Mesendoderm (in vitro differentiated cells): ENCODE measurements at places on chromosomes 11 and 22.

DNA sequence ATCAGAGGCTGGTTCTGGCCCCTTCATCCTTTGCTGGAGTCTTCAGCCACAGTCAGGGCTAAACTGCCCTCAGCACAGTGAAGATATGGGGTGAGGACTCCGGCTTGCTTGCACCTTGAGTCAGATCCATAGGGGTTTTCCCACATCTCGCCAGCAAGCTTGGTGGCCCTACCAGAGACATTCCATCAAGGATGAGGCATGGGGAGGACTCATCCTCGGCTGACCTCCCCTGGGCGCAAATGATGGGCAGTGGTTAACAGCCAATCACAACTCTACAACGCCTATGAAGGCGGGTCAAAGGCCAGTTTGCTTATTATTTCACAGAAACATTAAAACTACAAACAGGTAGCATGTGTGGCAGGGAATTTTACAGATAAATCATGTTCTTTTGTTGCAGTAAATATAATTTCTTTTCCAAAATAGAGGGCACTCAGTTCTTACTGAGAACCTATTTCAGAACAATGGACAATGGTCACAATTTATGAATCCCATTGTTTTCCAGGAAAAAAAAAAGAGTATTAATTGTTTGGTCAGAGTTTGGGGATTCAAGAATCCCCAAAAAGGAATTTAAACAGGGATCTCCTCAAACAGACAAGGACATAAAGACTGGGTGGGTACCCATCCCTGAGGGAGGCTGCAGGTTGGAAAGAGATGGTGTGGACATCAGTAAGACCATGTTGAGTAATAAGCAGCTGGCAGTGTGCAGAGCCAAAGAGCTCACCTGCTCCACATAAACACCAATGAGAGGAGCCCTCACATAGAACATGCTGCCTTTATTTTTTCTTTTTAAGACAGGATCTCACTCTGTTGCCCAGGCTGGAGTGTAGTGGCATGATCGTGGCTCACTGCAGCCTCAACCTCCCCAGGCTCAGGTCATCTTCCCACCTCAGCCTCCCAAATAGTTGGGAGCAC is 14.8 kb downstream of the PLAAT3 start:
- DNase-seq = peak; percentile 23

DNA sequence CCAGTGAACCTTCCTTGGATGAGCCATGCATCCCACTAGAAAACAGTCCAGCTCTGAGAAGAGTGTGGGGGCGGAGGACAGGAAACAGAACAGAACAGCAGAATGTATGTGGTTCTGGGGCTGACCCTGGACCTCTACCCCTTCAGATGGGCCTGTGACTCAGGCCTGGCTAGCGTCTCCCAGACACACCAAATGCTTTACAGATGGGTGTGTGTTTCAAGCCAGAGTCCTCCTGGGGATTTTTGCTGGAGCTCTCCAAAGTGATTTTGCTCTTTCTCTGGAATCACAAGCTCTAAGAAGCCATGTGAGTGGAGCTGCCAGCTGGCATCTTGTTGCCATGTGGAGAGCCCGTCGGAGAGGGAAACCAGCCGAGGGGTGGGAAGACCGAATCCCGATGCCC is 13.2 kb upstream of the C1QTNF4 start:
- DNase-seq = no peak

- peak; percentile 69 for DNase-seq
These were observed 22.6 kb downstream of the RTN4RL2 start for GRCh38 chr11:57482782-57483561.

DNA sequence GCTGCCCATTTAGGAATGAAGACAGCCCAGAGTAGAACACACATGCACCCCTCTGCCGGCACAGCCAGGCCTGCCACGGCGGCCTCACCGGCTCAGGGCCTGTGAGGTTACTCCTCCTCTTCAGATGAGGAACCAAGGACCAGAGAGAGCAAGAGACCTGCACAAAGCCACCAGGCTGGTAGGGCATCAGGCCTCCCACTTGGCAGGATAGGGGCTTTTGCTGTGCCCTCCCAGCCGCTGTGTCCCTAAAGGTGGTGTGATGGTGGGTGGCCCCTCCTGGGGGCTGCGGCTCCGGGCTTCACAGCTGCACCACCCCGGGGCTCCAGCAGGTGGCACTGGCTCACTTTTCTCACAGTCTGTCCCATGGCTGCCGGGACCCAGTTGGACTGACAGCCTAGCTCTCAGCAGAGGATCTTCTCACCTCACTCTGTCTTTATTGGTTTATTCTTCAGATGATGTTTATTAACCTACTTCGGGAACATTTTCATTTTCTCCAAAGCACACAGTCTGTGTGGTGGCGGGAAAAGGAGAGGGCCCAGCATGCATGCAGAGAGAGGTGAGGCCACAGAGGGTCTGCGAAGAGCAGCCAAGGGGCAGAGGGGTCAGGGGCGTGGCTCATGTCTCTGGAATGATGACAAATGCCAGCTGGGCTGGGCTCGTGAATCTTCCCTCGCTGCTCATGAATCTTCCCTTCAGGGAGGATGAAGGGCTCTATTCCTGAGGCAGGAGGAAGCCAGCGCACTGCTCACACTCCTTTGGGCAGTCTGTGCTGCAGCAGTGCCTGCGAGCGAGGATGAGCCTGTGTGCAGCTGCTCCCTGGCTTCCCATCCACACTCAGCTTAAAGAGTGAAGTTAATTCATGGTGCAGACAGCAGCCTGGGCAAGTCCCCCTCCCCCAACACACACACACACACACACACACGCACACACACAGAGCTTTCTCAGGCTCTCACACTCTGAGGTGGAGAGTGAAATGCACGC is 101.1 kb upstream of the PITPNB start:
- peak; percentile 80 for DNase-seq

- no peak for DNase-seq
These were observed 1015.8 kb downstream of the BRD1 start for GRCh38 chr22:48811885-48812284.

GRCh38 chr11:35484435-35484834 is 41.0 kb downstream of the PAMR1 start:
- DNase-seq = no peak

- peak; percentile 44 for DNase-seq
These were observed 1.1 kb upstream of the ZC3H12C start for GRCh38 chr11:110092111-110092514.

DNA sequence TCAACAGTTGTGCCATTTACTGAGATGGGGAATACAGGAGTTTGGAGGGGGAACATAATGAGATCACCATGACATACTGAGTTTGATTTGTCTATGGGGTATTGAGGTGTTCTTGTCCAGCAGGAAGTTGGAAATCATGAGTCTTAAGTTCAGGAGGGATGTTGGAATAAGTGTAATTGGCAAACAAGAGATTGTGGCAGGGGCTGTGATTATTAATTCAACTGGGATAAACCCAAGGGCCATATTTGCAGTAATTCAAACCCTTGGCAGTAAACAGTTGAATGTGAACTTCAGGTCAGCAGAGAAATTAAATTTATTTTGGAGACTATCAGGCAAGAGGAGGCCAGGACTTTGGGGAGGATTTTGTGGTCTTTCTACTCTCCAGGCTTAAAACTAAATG is 33.4 kb downstream of the ADM start:
- DNase-seq = no peak

DNA sequence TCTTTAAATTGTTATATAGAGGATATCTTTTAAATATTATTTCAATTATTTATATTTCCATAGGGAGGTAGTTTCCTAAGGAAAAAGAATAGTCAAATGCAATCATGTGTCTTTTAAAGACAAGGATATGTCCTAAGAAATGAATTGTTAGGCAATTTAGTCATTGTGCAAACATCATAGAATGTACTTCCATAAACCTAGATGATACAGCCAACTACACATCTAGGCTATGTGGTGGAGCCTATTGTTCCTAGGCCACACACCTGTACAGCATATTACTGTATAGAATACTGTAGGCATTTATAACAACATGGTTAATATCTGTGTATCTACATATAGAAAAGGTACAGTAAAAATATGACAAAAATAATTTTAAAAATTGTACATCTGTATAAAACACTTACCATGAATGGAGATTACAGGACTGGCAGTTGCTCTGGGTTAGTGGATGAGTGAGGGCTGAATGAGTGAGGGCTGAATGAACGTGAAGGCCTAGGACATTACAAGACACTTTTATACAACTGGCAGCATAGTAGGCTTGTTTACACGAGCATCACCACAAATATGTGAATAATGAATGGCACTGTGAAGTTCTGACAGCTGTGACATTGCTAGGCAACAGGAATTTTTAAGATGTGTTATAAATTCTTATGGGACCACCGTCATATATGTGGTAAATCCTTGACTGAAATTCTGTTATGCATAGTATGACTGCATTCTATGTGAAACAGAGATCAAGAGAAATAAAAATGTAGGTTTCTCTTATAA is 1879.0 kb upstream of the RAG2 start:
- no peak for DNase-seq
